GM12892 (cell line): ENCODE measurements at places on chromosomes 4 and X.

DNA sequence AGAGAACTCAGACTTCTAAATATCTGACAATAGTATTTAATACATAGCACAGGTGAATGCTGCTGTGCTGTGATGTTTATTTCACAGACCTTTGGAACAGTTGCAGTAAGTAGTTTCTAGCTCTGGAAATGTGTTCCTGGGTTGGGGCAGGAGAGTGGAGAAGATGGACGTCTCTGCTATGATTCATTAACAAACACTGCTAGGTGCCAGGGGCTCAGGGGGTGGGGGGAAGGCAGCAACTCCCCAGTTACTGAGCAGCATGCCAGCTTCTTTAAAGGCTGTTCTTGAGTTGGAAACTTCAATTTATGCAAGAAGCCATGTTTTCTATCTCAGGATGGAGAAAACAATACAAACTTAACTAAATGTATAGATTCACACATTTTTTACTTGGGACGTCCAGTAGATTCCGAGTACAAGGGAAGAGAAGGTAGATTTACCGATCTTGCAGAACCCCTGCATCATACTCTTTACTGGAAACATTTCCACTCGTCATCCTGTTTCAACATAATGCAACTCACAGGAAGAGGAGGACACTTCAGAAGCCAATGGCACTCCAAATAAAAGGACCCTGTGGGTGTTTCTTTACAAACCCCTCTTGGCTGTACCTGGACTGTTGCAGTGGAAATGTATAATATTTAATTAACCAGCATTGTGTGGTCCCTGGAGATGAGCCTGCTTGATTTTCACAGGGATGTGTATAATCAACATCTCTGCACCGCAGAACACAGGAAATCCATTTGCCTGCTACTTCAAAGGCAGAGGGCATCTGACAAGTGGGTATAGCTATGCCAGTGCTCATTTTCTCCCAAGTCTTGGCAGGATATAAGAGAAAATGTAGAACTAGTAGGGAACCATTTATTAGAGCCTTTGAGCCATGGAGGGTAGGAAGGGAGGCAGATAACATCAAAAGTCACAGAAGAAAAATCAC lies 171.4 kb downstream of the SH3KBP1 start:
- DNase-seq, result no peak

DNA sequence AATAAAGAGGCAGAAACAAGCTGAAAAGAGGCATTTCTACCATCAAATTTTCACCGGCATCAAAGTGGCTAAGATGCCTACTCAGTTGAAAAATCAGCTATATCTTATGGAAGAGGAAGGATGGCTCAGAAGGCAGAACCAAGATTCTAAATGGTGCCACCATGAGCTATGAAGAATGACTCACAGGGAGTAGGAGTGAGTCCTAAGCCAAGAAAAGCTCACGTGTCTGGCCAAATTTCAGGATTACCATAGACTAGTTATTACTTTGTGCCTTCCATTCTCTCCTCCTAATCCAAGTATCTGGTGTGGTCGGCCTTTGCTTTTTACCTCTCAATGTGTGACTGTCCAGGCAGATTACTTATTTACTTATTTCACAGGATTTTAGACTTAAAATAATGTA lies 54.8 kb downstream of the BMP3 start:
- no peak for DNase-seq

DNA sequence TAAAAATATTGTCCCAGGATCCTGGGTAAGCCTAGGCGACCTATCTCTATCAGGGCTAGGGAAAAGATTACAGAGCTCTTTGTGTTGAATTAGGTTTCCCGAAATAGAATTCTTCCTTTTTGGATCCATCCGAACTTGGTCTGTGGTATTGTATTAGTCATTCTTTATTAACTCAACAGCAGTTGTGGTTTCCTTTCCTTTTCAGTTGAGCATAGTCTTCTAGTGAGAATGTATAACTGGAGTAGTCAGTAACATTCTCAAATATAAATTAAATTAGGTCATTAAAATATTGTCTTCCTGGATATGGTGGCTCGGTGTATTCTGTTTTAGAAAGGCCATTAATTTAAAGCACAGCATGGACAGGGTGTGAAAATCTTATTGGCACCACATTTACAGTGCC lies 520.4 kb downstream of the NLGN4X start:
- no peak for DNase-seq

DNA sequence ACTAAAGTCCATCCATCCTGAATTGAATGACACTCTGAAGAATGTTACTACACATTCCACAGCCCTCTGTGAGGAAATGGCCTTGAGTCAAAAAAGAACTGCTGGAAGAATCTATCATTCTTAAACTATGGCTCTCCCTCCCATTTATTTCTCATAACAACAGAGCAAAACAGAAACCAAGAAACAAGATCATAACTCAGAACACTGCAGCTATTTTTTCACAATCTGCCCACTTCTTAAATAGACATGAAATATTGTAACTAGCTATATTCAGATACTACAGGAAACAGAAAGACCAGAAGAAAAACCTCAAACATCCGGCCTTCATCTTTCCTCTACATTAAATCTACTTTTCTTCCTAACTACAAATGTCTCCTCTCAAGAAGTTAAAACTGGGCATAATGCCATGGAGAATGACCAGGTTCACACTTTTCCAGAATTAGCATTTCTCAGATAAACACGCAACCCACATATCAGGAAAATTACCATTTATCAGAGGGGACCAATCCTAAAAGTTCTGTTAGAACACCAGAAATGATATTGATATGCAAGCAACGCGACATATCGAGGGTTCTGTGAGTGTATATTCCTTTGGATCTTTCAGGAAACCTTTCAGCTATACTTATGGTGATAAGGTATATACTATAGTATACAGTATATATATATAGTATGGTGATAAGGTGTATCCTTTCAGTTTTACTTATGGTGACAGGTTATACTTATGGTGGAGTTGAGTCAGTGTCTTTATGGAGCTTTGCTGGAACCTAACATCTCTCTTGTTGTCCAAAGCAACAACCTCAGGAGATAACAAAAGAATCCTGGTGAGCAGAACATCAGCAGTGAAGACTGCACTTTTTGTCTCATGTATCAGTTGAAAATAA lies 60.4 kb upstream of the IRF2 start:
- DNase-seq, result no peak

GRCh38 chr4:31613946-31614623 lies 893.9 kb downstream of the PCDH7 start:
- DNase-seq, result no peak

- no peak for DNase-seq
Observed at GRCh38 chr4:18816228-18816895, 794.8 kb upstream of the LCORL start.

- no peak for DNase-seq
Observed at GRCh38 chrX:72373136-72373535, 67.4 kb upstream of the CITED1 start.

DNA sequence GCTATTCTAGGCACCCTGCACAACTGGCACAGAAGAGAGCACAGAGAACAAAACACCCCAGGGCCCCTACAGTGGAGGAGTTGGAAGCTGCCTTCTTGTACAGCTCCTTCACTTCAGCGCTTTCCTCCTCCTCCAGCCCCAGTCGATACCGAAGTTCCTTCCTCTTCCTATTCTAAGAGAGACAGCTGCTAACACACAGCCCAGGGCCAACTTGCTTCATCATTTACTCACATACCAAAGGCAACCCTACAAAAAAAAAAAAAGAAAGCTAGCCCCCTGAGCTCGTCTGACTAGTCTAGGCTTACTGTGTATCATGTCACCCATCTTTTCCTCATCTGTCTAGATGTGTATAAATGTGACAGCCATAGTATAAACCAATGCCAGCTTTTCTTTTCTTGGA lies 64.5 kb downstream of the MID1 start:
- no peak for DNase-seq

GRCh38 chrX:112768563-112768962 lies 72.1 kb downstream of the AMOT start:
- no peak for DNase-seq

- no peak for DNase-seq
Observed at GRCh38 chr4:149102765-149103164, 660.6 kb upstream of the NR3C2 start.

- DNase-seq, result no peak
Observed at GRCh38 chrX:3669841-3670475, 43.5 kb downstream of the PRKX start.

- no peak for DNase-seq
Observed at GRCh38 chrX:100649550-100650356, 5.8 kb downstream of the SRPX2 start.

- DNase-seq, result no peak
Observed at GRCh38 chrX:44344687-44345086, 1.2 kb upstream of the EFHC2 start.

- DNase-seq, result no peak
Observed at GRCh38 chr4:30600246-30601017, 119.7 kb upstream of the PCDH7 start.

- no peak for DNase-seq
Observed at GRCh38 chr4:27278615-27279375, 418.2 kb downstream of the STIM2 start.

DNA sequence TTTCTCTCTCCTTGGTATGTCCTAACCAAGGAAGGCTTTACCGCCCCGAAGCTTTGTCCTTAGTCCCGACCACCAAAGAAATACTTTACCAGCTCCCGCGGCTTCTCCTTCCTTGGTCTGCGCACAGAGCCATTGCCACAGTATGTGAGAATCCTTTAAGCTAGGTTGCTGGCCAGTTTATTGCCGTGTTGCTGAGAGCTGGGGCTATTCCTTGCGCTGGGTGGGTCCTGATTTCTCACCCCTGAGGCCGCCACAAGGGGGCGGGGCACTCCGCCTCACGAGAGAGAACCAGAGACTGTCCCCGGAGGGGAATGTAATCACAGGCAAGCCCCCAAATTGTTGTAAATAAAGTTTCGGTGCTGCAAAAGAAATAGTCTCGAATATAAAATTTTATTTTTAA lies 331.0 kb upstream of the PCDH10 start:
- no peak for DNase-seq

DNA sequence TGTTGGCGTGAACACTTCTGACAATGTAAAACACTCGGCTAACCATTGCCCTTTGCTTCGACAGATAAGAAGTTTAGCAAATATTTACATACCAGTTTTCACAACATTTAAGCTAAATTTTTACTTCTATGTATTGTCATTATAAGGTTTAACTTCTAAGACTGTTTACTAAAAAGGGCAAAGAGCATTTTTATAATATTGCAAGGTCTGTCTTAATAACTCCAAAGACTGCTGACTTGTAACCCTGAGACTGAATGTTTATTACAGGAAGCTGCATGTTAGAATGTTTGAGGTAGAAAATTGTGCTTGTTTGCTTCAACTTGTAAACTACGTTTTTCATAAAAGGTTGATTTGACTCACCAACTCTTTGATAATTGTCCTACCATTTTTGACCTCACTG lies 213.2 kb upstream of the RPS6KA3 start:
- no peak for DNase-seq

GRCh38 chr4:159549098-159549518 lies 446.2 kb downstream of the RAPGEF2 start:
- DNase-seq, result no peak

DNA sequence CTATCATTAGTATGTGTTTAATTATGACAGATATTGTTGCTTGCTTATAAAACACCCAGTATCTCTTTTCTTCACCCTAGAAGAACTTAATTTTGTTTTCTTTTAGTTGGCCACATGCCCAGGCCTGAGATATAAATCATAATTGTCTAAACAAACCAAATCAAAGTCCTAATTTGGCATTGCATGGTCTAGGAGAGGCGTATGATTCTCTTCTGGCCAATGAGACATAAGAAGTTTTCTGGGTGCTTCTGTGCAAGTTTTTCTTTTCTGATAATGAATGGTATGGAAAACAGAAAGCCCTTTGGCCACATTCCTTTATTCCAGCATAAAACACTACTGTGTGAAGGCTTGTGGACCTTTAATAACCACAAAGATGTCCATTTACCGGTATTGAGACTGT lies 192.9 kb upstream of the CTSO start:
- no peak for DNase-seq

GRCh38 chr4:66300336-66300934 lies 630.1 kb upstream of the EPHA5 start:
- no peak for DNase-seq

DNA sequence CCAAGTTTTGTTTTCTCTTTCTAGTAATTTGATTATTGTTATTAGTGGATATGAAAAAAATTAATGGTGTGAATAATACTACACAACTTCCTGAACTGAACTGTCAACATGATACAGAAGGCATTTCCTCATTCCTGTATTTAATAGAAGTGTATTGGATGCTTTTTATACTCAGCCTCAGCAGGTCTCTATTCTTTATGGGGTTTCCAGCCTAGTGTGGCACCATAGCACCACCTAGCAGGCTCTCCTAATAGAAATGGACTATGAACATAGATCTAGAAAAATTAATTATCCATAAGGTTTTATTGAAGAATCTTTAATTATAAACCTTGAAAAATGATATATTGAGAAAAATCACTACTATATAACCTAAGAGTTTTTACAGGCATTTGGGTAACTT lies 52.4 kb downstream of the GLRB start:
- DNase-seq, result no peak

GRCh38 chrX:119971184-119971583 lies 27.6 kb upstream of the NKAP start:
- no peak for DNase-seq

GRCh38 chr4:146436423-146437162 lies 85.1 kb downstream of the SLC10A7 start:
- no peak for DNase-seq

GRCh38 chr4:4820261-4820660 lies 39.2 kb upstream of the MSX1 start:
- DNase-seq, result no peak

- DNase-seq, result no peak
Observed at GRCh38 chr4:156545003-156545785, 426.4 kb downstream of the PDGFC start.

DNA sequence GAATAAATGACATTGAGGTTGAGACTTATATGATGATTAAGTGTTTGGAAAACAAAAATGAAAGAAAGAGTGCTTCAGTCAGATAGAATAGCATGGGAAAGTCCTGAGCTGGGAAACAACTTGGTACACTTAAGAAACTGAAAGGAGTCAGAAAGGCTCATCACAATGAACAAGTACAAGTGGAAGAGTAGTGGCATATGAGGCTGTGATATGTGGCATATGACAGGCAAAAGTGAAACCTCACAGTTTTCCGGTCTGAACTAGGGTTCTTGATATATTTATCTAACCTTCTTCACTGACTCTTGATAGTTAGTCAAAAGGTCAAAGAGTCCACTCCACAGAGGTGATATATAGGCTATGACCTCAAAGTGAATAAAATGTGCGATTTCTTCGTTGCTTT lies 537.1 kb upstream of the CXorf51A start:
- no peak for DNase-seq

GRCh38 chrX:73977542-73978169 lies 326.3 kb upstream of the ZCCHC13 start:
- DNase-seq, result no peak
